ENCODE measurements at places on chromosomes 2 and 18. TPM values are rescaled to one million over a fixed set of nuclear protein-coding genes. Genes with fewer than 3 reads are reported as not detected.

The DES gene
- not detected for total RNA-seq

The CPS1 gene
- 22.3 TPM for total RNA-seq

The NEB gene
- 0.40 TPM for total RNA-seq

The IL1R1 gene
- 59.8 TPM for total RNA-seq

The CPO gene
- total RNA-seq = not detected

The HOXD10 gene
- total RNA-seq = not detected

The PRKRA gene
- 50.1 TPM for total RNA-seq

The CDK5R2 gene
- not detected for total RNA-seq

The CROCC2 gene
- not detected for total RNA-seq

The ANO7 gene
- total RNA-seq = 1.3 TPM

The MEP1B gene
- total RNA-seq = not detected

The CYP27C1 gene
- 24.9 TPM for total RNA-seq

The PLGLB1 gene
- total RNA-seq = 3.3 TPM

The DUSP11 gene
- total RNA-seq = 24.7 TPM

The KIAA2012 gene
- total RNA-seq = not detected

The UGT1A8 gene
- total RNA-seq = not detected

The KIF1A gene
- 4.3 TPM for total RNA-seq

The VWA3B gene
- not detected for total RNA-seq

The C2orf66 gene
- 0.27 TPM for total RNA-seq

The ALPG gene
- not detected for total RNA-seq

The CDH19 gene
- total RNA-seq = not detected

The CHRND gene
- total RNA-seq = not detected

The IL1RL2 gene
- total RNA-seq = 0.21 TPM

The EFR3B gene
- total RNA-seq = 1.0 TPM

The HOXD11 gene
- not detected for total RNA-seq

The PRLH gene
- not detected for total RNA-seq

The RAB11FIP5 gene
- 35.5 TPM for total RNA-seq

The EVA1A gene
- total RNA-seq = 30.7 TPM

The PTPRN gene
- 0.24 TPM for total RNA-seq

The SIGLEC15 gene
- 0.37 TPM for total RNA-seq

The ASXL3 gene
- 10.1 TPM for total RNA-seq

The RANBP2 gene
- 58.6 TPM for total RNA-seq

The EHD3 gene
- total RNA-seq = 25.9 TPM

The RND3 gene
- total RNA-seq = 160 TPM

The WDPCP gene
- total RNA-seq = 11.1 TPM

The DTNA gene
- 6.2 TPM for total RNA-seq

The UGT1A5 gene
- total RNA-seq = not detected

The EVX2 gene
- total RNA-seq = not detected

The SCN2A gene
- 0.73 TPM for total RNA-seq

The DUSP19 gene
- 3.9 TPM for total RNA-seq

The PPM1B gene
- 36.2 TPM for total RNA-seq

The DPP4 gene
- not detected for total RNA-seq

The MATN3 gene
- 12.8 TPM for total RNA-seq

The CHPF gene
- total RNA-seq = 144 TPM

The IL36B gene
- total RNA-seq = not detected

The NEURL3 gene
- not detected for total RNA-seq

The SLC9A4 gene
- not detected for total RNA-seq

The DHRS9 gene
- total RNA-seq = not detected

The TRIM43B gene
- total RNA-seq = not detected

The ACP1 gene
- total RNA-seq = 81.4 TPM

The TCF23 gene
- total RNA-seq = not detected

The GKN1 gene
- not detected for total RNA-seq

The CCDC148 gene
- total RNA-seq = 2.2 TPM
